Endothelial cell of coronary artery (primary cell): ENCODE measurements at places on chromosomes 16 and 17. TPM values are rescaled to one million over a fixed set of nuclear protein-coding genes. Genes with fewer than 3 reads are reported as not detected.

Gene RGS11
- 1.6 and 1.9 TPM in 2 replicates for total RNA-seq

Gene EME1
- 3.6 and 4.0 TPM in 2 replicates for total RNA-seq

Gene SIRT7
- total RNA-seq: 15.0 and 18.5 TPM in 2 replicates

Gene KRT36
- total RNA-seq: under 0.01 TPM in 1 of 2 replicates, not detected in the other

Gene C17orf67
- total RNA-seq: 1.0 and 1.2 TPM in 2 replicates

Gene KIAA0513
- total RNA-seq: 3.7 TPM in 2 replicates

Gene KIF18B
- 1.7 and 3.1 TPM in 2 replicates for total RNA-seq

Gene SLC46A1
- total RNA-seq: 2.1 and 3.7 TPM in 2 replicates

Gene FNDC8
- not detected in 2 replicates for total RNA-seq

Gene MT1M
- total RNA-seq: 2.2 and 5.2 TPM in 2 replicates

Gene HOXB7
- 0.90 and 2.2 TPM in 2 replicates for total RNA-seq

Gene AATK
- total RNA-seq: 2.4 TPM in 2 replicates

Gene CRYM
- total RNA-seq: not detected in 2 replicates

Gene FBRS
- total RNA-seq: 10.4 and 15.4 TPM in 2 replicates

Gene COX10
- 8.5 and 8.8 TPM in 2 replicates for total RNA-seq

Gene IRX5
- 0.09 and 0.85 TPM in 2 replicates for total RNA-seq

Gene MAP2K3
- total RNA-seq: 10.2 and 12.9 TPM in 2 replicates

Gene MYCBPAP
- total RNA-seq: 0.18 and 1.1 TPM in 2 replicates

Gene CCDC154
- under 0.01 and 0.09 TPM in 2 replicates for total RNA-seq

Gene NTN3
- under 0.01 and 0.09 TPM in 2 replicates for total RNA-seq

Gene CTRB1
- total RNA-seq: not detected in 2 replicates

Gene TBC1D3C
- 0.38 TPM in 1 of 2 replicates, not detected in the other for total RNA-seq

Gene MLLT6
- total RNA-seq: 23.8 and 38.2 TPM in 2 replicates

Gene ATP2C2
- total RNA-seq: not detected in 2 replicates

Gene KRTAP4-5
- not detected in 2 replicates for total RNA-seq

Gene PPY
- not detected in 2 replicates for total RNA-seq

Gene HOXB8
- not detected in 2 replicates for total RNA-seq

Gene ADAD2
- total RNA-seq: under 0.01 and 0.18 TPM in 2 replicates

Gene C17orf107
- 0.63 and 1.6 TPM in 2 replicates for total RNA-seq

Gene TAT
- total RNA-seq: not detected in 2 replicates

Gene KRTAP17-1
- not detected in 2 replicates for total RNA-seq

Gene CPHXL2
- not detected in 2 replicates for total RNA-seq

Gene C16orf92
- total RNA-seq: not detected in 2 replicates

Gene CACNB1
- total RNA-seq: 1.6 and 3.1 TPM in 2 replicates

Gene ODAD4
- 0.18 and 0.28 TPM in 2 replicates for total RNA-seq

Gene TRPV3
- total RNA-seq: 0.09 TPM in 1 of 2 replicates, not detected in the other

Gene MT1A
- total RNA-seq: 3.2 and 3.3 TPM in 2 replicates

Gene NACA2
- total RNA-seq: not detected in 2 replicates

Gene EPX
- total RNA-seq: not detected in 2 replicates

Gene CACNG1
- total RNA-seq: not detected in 2 replicates

Gene ASPHD1
- 1.2 and 2.4 TPM in 2 replicates for total RNA-seq

Gene VTN
- 0.27 and 0.38 TPM in 2 replicates for total RNA-seq

Gene SPATA22
- total RNA-seq: 0.09 TPM in 1 of 2 replicates, not detected in the other

Gene TRAF7
- total RNA-seq: 88.0 and 89.5 TPM in 2 replicates

Gene SNX20
- not detected in 2 replicates for total RNA-seq

Gene ITGB4
- 1.1 and 10.0 TPM in 2 replicates for total RNA-seq

Gene ADGRG3
- not detected in 2 replicates for total RNA-seq

Gene KRTAP1-5
- total RNA-seq: not detected in 2 replicates

Gene CRYBA1
- not detected in 2 replicates for total RNA-seq

Gene TBKBP1
- 10.5 and 16.9 TPM in 2 replicates for total RNA-seq

Gene FOXF1
- total RNA-seq: 0.18 and 0.66 TPM in 2 replicates

Gene DPEP2
- 0.36 TPM in 1 of 2 replicates, not detected in the other for total RNA-seq

Gene OR3A2
- total RNA-seq: 0.47 TPM in 1 of 2 replicates, not detected in the other

Gene BPTF
- 30.4 and 40.1 TPM in 2 replicates for total RNA-seq

Gene KRT39
- total RNA-seq: not detected in 2 replicates

Gene SMCR8
- 13.0 and 15.7 TPM in 2 replicates for total RNA-seq

Gene CMIP
- 20.6 and 45.6 TPM in 2 replicates for total RNA-seq
